ENCODE measurements at places on chromosomes 12 and 14.

- DNase-seq, result no peak
Measured at GRCh38 chr14:100155756-100156616, 3.5 kb downstream of the DEGS2 start.

GRCh38 chr14:77296155-77296554, 24.5 kb downstream of the POMT2 start:
- DNase-seq, result no peak

- DNase-seq, result no peak
Measured at GRCh38 chr12:105030820-105031807, 45.0 kb downstream of the NOPCHAP1 start.

DNA sequence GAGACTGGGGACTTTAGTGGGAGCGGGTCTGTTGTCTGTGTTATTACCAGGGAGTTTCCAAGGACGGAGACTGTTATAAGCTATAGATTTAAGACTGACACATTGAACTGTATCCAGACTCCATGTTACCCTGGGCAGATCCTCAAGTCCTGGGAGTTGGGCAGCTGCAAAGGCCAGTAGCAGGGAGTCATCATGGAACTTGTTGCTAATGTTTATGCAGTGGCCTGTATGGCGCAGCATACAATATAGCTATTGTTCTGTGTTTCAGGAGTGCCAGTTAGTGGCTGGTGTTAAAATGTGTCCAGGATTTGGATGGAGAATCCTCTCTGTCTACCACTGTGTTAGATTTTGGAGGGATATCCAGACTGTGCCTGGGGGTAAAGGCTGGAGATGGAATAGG, 31.7 kb downstream of the SMOC1 start:
- DNase-seq, result no peak

DNA sequence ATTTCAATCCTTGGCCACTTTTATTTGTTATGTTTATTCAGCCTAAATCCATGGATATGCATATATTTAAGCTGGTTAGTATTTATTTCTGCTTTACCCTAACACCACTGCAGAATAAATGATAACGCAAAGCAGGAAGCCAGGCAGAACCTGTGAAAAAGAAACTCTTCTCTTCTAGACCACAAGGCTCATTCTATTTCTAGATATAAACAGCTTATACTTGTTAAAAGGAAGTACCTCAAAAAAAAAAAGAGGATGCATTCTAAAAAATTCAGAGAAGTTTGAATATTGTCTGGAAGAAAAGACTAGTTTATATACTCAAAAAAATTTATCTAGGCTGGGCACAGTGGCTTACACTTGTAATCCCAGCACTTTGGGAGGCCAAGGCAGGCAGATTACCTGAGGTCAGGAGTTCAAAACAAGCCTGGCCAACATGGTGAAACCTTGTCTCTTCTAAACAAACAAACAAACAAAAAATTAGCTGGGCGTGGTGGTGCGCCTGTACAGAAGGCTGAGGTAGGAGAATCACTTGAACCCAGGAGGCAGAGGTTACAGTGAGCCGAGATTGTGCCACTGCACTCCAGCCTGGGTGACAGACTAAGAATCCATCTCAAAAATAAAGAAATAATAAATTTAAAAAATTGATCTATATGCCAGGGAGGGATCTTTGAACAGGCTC, 55.8 kb downstream of the GALNT4 start:
- DNase-seq, result no peak

DNA sequence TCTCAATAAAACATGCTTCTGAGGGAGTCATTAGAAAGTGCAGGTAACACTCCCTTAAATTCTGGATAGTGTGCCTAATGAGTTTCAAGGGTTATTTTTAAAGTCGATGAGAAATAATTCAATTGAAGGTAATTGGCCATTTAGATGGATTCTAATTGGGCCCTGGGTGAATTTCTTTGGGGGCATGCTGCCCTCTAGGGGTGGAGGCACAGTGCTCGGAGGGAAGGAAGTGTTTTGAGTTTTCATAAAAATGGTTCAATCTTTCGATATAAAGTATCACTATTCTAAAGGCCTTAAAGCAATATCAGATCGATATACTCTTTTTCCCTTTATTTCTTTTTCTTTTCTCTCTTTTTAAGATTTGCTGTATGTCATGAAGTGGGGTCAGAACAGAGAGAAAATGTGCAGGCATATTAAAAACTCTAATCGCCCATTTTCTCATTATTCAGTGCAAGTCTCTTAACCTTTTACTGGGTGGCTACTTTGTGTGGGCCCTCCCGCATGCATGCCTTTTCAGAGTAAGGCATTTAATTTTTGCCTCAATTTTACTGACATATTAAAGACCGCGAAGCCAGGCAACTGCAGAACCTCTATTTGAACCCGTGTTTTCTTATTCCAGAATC, 25.5 kb downstream of the NKX2-8 start:
- DNase-seq, result no peak

DNA sequence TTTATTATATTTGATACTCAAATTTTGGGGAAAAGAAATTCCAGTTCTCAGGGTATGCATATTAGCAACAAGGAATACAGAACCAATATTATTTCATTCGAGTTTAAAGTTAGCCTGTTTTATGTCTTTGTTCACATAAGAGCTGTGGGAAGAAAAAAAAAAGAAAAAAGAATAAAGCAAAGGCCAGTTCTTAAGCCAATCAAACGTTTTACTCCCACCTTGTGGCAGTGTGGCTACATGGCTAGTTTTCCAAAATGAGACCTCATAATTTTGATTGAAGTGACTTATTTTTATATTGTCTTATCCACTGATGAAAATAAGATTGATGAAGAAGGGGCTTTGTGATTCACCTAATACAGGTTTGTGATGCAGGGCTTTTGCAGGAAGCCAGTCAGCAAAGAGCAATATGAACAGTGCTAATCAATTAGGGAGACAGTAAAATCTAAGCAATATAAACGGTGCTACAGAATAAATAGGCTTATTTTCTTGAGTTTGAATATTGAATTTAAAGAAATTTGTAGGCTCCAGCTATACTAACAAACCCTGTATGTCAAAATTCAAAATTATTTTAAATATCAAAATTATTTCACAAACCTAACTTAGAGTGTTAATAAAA, 624.1 kb upstream of the FOXG1 start:
- DNase-seq, result no peak

DNA sequence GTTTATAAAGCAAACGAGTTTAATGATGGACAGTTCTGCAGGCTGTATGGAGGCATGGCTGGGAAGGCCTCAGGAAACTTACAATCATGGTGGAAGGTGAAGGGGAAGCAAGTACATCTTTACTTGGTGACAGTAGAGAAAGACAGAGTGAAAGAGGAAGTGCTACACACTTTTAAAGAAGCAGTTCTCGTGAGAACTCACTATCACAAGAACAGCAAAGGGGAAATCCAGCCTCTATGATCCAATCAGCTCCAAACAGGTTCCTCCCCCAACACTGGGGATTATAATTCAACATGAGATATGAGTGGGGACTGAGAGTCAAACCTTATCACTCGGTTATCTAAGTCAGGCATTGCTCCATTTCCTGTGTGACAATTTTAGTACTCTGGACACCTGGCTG, 189.9 kb upstream of the CNTN1 start:
- DNase-seq, result no peak

- DNase-seq, result no peak
Measured at GRCh38 chr12:124517260-124518050, 50.0 kb downstream of the NCOR2 start.

GRCh38 chr14:71403656-71404055, 496.4 kb downstream of the PCNX1 start:
- DNase-seq, result no peak

- no peak for DNase-seq
Measured at GRCh38 chr14:95225251-95225887, 68.0 kb upstream of the DICER1 start.

GRCh38 chr12:111462210-111462769, 56.6 kb downstream of the SH2B3 start:
- DNase-seq, result peak; percentile 81

GRCh38 chr12:106321139-106321850, 18.8 kb downstream of the TCP11L2 start:
- no peak for DNase-seq

GRCh38 chr14:20712904-20713303, 24.3 kb downstream of the ANG start:
- DNase-seq, result no peak

- DNase-seq, result no peak
Measured at GRCh38 chr12:3315201-3315661, 175.8 kb upstream of the PRMT8 start.
